Cerebellum (tissue), 4 donors: ENCODE measurements at places on chromosomes 1 and 21. TPM values are rescaled to one million over a fixed set of nuclear protein-coding genes. Genes with fewer than 3 reads are reported as not detected.

HSD3B1 gene
- total RNA-seq = not detected

CFHR1 gene
- total RNA-seq = not detected

UBE2U gene
- not detected for total RNA-seq

SERPINC1 gene
- total RNA-seq = not detected

FAM151A gene
- not detected for total RNA-seq

PLEKHG5 gene
- total RNA-seq = 13.5 TPM

PKP1 gene
- total RNA-seq = 0.45 TPM

CYP4X1 gene
- 17.5 TPM for total RNA-seq

TNFSF4 gene
- 2.3 TPM for total RNA-seq

S100A7 gene
- total RNA-seq = not detected

TDRD10 gene
- total RNA-seq = 0.82 TPM

OR2L5 gene
- total RNA-seq = 2.7 TPM

PRRX1 gene
- 13.3 TPM for total RNA-seq

C1orf115 gene
- 11.1 TPM for total RNA-seq

MIA3 gene
- total RNA-seq = 56.3 TPM

LIPI gene
- total RNA-seq = not detected

DISC1 gene
- 25.5 TPM for total RNA-seq

CDC20 gene
- total RNA-seq = 14.2 TPM

KIFAP3 gene
- total RNA-seq = 113 TPM

SLAMF7 gene
- not detected for total RNA-seq

NOS1AP gene
- total RNA-seq = 5.5 TPM

NCMAP gene
- total RNA-seq = 0.09 TPM

GPR37L1 gene
- 1.1 TPM for total RNA-seq

SPATA21 gene
- total RNA-seq = not detected

SPRR2G gene
- not detected for total RNA-seq

OR2T35 gene
- not detected for total RNA-seq

C1orf87 gene
- total RNA-seq = not detected

LHX8 gene
- total RNA-seq = 0.64 TPM

SEMA4A gene
- 12.3 TPM for total RNA-seq

KAZN gene
- 22.6 TPM for total RNA-seq

CDKN2C gene
- total RNA-seq = 6.2 TPM

CRYBG2 gene
- total RNA-seq = 1.7 TPM

SPOCD1 gene
- total RNA-seq = not detected

DCDC2B gene
- not detected for total RNA-seq

CEPT1 gene
- total RNA-seq = 54.1 TPM

SLC19A2 gene
- 16.8 TPM for total RNA-seq

RAB29 gene
- total RNA-seq = 3.4 TPM

HSF2BP gene
- 2.5 TPM for total RNA-seq

L1TD1 gene
- total RNA-seq = not detected

TNFRSF18 gene
- total RNA-seq = not detected
